KBM-7 (cell line): ENCODE measurements at places on chromosomes 3 and 15.

- no peak for DNase-seq
Observed at GRCh38 chr15:92375057-92375456, 18.6 kb upstream of the ST8SIA2 start.

DNA sequence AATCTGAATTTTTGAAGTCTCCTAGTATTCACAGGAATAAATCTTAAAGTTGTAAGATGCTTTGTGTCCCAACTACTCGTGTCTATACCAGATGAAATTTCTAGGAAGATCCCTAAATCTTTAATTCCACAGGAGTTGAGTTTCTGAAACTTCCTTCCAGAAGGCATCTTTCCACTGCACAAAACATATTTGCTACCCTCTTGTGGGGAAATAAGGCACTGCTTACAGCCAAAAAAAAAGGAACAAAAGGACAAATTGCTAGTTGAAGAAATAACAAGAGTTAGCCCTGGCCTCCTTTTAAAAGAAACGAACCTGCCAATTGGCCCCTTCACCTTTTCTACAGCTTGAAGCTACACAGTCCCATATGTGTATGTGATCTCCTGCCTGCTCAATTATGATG lies 54.0 kb downstream of the TAFA4 start:
- peak; percentile 70 for DNase-seq

- DNase-seq, result no peak
Observed at GRCh38 chr3:48687220-48687678, 1.5 kb upstream of the NCKIPSD start.

DNA sequence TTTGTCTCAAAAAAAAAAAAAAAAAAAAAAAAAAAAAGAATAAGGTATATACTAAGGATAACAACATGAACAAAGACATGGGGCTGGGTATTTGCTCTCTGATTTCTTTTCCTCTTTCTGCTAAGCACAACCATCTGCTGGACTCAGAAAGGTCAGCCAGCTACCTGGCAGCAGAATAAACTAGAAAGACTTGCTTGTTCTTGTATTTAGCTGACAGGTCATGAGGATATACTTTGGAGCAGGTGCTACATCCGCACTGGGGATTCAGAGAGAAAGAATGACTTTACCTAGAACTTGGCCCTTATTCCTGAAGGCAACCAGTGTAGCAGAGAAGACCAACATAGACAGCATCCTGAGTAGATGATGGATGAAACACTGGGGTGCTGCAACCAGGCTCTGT lies 550.5 kb downstream of the NTRK3 start:
- DNase-seq, result no peak

GRCh38 chr3:79810092-79810491 lies 42.3 kb upstream of the ROBO1 start:
- no peak for DNase-seq

DNA sequence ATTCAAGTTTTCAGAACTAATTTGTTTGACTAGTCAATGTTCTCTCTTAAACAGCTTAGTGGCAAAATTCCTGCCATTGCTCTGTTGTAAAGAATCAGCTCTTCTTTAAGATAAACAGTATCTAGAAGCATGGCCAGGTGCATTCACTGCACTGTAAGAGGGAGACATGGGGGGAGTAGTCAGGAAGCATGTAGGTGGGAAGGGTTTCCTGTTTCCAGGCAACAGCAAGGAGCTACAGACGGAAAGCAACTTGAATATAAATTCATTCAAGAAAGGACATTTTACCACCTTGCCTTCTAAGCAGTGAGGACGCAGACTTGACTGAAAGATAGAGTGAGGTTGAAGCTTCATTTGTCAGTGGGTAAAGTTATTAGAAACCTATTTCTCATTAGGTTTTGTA lies 55.3 kb downstream of the BBX start:
- no peak for DNase-seq

- DNase-seq, result no peak
Observed at GRCh38 chr15:88398011-88398410, 69.2 kb downstream of the MRPL46 start.

DNA sequence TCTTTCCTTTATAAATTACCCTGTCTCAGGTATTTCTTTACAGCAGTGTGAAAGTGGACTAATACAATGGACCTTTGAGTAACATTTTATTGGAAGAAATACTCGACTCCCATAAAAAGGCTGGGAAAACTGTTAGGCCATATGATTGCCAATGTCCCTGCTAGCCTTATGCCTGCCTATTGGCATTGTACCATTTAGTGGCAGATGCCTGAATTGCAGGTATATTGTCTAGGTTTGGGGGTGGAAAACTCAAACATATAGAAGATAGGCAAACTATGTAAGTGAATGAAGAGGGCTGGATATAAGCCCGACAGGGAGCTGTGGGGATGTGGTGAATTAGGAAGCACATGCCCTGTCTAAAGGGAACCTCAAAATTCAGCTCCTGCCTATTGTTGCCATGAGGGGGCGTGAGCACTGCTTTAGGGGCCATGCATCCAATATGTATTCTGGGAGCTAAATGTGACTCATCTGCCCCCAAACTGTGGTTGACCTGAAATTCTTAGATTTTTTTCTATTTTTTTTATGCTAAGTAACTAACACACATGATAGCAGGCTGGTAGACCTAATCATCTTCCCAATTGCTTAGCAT lies 65.2 kb upstream of the TRA2B start:
- DNase-seq, result peak; percentile 51

- peak; percentile 91 for DNase-seq
Observed at GRCh38 chr3:155549087-155549486, 195.8 kb downstream of the PLCH1 start.

DNA sequence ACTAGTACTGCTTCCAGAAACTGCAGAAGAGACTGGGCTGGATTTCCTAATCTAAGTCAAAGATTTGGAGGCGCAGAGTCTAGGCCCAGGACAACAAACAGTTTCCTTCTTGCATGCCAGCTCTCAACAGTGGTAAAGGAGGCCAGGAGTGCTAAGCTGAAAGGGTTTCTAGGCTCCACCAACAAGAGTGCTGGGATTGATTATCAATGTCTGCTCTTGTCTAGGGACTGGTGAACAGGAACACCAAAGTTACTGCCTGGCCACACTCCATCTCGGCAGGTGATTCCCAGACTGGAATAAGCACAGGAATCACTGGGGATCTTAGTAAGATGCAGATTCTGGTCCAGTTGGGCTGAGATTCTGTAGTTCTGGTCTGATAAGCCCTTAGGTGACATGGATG lies 22.8 kb upstream of the FGD5 start:
- no peak for DNase-seq

GRCh38 chr3:104362319-104362718 lies 1004.4 kb upstream of the ALCAM start:
- DNase-seq, result no peak

DNA sequence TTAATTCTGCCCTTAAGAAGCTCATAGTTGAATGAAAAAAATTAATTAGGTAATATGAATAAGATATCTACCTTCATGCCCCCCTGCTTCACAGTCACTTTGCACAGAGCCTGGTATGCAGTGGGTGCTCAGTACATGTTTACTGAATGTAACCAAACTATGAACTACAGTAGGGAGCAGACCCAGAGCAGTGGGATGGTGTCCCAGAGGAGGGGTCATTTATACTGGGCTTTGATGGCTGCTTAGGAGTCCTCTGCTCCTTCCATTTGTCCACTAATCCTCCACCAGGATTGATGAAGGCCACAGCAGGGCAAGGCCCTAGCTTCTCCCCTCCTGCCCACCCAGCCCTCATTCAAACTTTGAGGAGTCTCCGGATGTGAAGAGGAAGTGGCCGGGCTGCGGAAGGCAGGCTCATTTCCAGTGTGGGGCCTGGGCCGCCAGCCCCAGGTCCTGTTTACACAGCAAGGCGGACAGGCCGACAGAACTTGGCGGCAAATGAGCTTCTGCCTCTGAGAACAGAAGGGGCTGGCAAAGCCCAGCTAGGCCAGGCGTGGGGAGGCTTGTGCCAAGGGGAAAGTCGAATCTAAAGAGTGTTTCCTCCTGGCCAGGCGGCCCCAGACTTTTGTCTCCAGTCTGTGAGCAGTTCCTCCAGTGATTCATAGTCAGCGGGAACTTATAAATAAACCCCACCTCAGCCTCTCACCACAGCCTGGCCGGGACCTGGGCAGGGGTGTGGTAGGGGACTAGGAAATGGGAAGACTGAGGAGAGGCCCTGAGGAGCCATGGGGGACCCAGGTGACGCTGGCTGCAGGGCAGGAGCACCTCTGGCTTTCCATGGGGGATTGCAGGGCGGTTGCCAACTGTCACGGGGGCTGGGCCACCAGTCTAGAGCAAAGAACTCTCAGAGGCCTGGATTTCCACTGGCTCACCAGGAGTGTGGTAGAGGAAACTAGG lies 51.6 kb upstream of the LCTL start:
- DNase-seq, result peak; percentile 96

DNA sequence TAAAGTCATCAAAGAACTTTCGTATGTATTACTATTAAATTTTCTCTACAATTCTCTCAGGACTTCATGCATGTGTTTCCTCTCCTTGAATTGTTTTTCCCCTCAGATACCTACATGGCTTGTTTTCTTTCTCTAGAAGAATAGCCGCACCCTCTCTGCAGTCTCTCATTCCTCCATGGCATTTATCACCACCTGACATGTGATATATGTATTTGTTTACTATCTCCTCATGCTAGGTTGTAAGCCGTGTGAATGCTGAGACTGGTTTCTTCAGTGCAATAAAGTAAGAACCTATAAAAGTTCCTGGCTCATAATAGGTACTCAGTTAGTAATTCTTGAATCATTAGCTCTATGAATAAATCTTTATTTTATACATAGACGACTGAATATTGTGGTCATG lies 149.2 kb downstream of the CNTN4 start:
- DNase-seq, result no peak

- DNase-seq, result no peak
Observed at GRCh38 chr3:94167796-94168195, 104.9 kb downstream of the NSUN3 start.

DNA sequence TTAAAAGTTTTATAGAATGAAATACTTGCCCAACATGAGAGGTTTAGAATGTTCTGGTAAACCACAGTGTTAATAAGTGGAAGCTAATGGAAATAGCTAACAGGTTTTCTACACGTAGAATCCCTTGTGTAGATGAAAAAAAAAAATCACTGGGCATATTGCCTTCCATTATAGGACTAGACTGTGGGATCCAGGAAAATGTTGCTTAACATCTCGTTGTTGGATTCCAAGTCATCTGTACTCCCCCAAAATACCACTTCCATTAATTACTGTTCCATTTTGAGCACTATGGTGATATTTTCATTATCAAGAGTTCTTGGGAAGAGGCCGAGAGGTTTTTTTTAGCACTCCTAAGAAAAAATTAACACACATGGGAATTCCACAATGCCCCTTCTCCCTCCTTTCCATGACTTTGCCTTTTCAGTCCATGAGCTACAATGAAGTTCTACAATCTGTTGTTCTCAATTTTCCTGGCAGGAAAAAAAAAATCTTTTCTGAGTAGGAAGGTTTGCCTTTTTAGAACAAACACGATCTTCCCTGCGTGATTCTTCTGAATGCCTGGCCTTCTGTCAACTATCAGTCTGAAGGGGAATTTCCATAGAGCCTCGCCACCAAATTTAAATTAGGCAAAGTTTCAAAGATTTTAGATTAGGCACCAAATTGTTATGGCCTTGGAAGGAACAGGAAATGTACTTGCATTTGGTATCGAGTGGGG lies 74.4 kb upstream of the CTDSPL start:
- peak; percentile 14 for DNase-seq

- no peak for DNase-seq
Observed at GRCh38 chr15:58235961-58236360, 97.8 kb downstream of the AQP9 start.

DNA sequence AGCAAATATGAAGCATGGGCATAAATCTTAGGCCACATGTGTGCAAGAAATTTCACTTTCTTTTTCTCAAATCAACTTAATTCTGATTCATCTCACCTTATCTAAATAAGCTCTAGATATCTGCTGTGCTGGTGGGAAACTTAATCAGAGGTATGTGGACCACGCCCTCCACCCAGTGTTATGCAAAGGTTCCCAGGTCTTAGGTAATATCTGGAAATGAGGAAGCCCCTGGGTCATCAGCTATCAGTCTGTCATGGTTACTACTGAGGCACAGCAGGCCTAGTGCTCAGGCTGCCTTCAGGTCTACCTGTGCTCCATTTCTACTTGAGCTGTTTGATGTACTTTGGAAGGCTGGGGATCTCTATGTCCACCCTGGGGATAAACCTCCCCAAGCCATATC lies 134.4 kb upstream of the KCNH8 start:
- DNase-seq, result no peak

GRCh38 chr3:138497851-138498250 lies 63.4 kb downstream of the ESYT3 start:
- DNase-seq, result no peak

- DNase-seq, result peak; percentile 28
Observed at GRCh38 chr3:18222686-18223085, 202.5 kb downstream of the SATB1 start.

DNA sequence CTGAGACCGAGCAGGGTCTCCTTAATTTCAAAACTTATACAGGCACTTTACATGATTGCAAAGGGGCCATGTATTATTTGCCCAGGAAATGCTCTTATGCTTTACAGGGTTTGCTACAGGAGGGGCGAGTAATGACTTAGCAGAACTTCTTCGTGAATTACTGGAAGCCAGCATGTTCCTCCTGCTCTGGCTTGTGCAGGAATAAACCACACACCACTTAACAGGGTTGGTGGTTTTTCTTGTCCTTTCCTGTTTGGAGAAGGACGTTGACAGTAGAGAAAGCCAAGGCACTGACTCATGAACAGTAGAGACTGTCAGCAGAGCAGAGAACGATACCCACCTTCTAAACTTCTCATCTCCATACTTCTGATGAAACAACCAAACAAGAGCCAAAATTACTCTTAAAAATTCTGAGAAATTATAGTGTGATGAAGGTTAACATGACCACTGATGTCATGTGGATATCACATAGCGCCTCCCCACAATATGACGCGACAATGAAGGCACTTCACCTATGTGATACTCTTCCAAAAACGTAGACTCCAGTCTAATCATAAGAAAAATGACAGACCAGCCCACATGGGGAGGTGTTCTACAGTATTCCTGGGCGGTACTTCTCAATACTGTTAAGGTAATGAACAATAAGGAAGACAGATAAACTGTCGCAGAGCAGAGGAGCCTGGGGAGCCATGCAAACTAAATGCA lies 24.7 kb upstream of the MCTP2 start:
- DNase-seq, result peak; percentile 96

- no peak for DNase-seq
Observed at GRCh38 chr3:65886391-65886790, 152.3 kb downstream of the MAGI1 start.

DNA sequence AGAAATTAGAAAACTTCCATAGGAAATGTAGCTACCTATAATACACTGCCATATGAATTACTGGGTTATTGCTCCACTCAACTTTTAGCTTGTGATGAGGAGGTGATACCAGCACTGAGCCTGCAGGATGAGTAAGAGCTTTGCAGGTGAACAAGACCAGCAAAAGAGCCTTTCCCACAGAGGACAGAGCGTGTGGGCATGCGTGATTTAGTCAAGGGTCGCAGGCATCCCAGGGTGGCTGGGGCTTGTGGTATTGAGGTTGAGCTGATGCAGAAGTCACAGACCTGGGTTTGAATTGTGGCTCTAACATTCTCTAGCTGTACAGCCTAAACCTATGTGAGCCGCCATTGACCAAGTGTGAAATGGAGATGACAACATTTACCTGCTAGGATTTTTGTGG lies 5.6 kb downstream of the NRROS start:
- DNase-seq, result no peak
